ENCODE measurements at places on chromosomes 3 and 15.
A peak's percentile ranks its signal among the peaks of the same experiment; 100 is the strongest.

DNA sequence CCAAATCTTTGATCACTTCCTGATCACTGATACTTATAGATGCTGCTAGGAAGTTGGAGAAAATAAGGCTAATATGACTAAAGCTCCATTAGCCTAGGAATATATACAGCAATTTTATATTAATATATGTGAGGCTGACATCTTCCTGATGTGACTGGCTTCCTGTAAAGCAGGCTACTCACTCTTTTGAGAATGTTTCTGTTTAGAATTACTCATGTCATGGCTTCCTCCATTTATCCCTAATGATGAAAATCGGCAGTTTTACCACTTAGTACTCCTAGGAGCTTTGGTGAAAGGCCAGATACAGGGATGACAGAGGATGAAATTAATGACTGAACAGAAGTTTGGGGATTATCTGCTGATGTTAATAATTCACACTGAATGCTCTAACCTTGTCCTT lies 3.9 kb upstream of the MAP1A start:
- no peak for DNase-seq

- DNase-seq: no peak
These were observed 110.4 kb downstream of the LRRC28 start for GRCh38 chr15:99361545-99362185.

- DNase-seq: no peak
These were observed 292.7 kb downstream of the UACA start for GRCh38 chr15:70470556-70471191.

- no peak for DNase-seq
These were observed 222.0 kb downstream of the PYDC2 start for GRCh38 chr3:191682961-191683360.

- no peak for DNase-seq
These were observed at the start of gene GNAT1 for GRCh38 chr3:50190936-50191660. Gene GNAT1, plus strand, starts transcription at chr3:50191610. Its CDS starts 116 bp downstream, at chr3:50191726.

DNA sequence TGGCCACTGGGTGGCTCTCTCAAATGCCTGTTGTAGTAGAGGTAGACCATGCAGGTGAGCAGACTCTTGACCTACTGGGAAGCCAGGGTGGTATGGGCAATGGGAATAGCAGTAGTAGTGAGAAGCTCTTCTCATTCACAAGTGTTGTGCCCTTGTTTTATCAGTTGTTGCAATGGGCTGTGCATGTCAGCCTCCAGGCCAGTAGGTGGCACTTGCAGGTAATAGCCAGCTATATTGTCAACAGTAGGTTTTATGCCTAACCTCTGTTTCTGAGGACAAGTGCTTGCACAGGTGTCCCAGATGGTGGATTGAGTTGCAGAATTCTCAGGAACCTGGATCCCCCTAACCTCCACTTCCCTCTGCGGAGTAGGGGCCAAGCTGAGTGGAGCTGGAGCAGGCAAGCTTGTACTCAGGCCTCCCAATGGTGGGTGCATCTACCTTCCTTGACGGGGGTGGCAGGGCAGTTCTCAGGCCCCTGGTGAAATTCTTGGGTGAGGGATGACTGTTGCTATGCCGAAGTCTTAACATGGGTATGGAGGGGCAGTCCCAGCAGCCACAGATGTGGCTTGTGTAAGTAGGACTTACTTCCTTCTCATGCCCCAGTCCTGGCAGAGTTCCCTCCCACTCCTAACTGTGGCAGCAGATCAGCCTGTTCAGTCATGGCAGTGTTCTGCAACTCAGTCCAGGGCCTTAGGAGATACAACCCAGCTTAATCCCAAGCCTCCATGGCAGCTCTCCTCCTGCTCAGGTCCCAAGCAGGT lies 104.3 kb downstream of the NEO1 start:
- no peak for DNase-seq

DNA sequence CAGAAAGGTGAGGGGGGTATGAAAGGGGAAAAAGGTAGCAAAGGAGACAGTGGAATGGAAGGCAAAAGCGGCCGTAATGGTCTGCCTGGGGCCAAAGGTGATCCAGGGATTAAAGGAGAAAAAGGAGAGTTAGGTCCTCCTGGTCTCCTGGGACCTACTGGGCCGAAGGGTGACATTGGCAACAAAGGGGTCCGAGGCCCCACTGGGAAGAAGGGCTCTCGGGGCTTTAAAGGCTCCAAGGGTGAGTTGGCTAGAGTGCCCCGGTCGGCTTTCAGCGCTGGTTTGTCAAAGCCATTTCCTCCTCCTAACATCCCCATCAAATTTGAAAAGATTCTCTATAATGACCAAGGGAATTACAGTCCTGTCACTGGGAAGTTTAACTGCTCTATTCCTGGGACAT lies 6.7 kb downstream of the OTOL1 start:
- no peak for DNase-seq

DNA sequence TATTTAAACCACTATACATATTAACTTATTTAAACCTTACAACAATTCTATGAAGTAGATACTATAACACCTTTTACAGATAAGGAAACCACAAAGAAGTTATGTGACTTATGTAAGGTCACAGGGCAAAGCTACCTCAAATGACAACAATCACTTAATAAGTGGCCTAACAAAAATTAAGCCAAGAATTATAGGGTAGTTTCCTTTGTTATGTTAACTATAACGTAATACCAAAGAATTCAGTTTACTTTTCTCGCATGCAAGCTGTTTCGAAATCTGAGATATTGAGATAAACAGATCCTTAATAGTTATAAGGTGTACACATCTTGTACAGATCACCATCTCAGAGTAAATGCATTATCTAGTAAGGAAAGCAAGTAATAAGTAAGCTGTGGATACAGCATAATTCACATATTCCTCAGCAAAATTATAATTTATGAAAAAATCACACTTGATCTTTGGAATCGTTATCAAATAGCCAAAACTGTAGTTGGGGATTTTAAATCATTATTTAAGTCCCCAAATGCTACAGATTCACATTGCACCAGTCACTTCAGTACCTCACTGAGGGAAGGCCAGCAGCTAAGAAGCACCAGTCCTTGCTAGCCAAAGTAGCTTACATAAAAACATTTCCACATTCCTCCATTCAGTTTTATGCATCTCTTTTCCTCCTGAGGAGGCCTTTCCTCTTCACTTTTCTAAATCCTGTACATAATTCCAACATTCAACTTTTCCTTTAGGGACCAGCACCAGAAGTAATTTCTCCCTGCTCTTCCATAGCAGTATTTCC lies 226.8 kb downstream of the TBC1D5 start:
- DNase-seq: no peak

DNA sequence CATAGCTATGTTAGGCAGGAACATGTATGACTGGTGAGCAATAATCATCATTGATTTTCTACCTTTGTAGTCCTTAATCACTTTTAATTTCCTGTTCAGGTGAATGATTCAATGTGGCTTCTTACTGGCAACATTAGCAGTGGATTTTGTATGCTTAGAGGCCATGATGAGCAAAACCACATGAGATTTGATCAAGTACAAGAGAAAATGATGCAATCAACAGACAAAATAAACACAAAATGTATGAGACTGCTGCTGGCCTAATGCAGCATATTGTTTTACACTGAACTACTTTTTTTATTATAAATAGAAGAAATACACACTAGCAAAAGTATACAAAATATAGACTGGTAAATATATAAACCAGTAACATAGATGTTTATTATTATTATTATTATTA lies 47.5 kb upstream of the SI start:
- DNase-seq: no peak

GRCh38 chr3:110314512-110315114 lies 757.0 kb upstream of the NECTIN3 start:
- peak; percentile 64 for DNase-seq

DNA sequence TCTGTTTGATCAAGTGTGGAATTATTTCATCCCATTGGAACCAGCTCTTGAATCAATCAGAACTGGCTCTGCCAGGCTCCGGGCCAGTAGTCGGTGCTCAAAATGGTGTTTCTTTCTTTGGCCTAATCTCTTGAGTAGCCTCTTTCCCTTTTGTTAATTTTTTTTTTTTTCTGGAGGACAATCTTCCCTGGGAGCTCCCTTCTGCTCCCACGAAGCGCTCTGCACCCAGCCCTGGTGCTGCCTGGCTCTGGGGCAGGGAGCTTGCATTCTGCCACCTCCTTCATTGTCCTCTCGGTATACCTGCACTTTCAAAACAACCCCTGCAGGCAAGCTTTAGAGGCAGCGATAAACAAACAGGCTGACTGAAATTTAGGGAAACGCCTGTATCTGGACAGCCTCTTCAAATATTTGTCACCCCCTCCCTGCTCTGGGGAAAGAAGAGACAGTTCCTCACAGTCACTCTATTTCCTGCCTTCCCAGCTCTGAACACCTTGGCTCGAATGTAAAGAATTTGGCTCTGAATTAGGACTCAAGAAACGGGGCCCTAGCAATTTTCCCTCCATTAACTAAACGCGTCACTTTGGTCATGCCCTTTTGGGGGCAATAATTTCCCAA lies 1.1 kb upstream of the THSD4 start:
- no peak for DNase-seq

GRCh38 chr15:35379972-35380371 lies 166.0 kb downstream of the DPH6 start:
- DNase-seq: no peak

- no peak for DNase-seq
These were observed 119.3 kb downstream of the HCN4 start for GRCh38 chr15:73249499-73249898.
